Stimulated activated CD4-positive, alpha-beta T cell treated with anti-CD3 and anti-CD28 coated beads, Interleukin-2, amount 100 ng/mL, for 24 hours (primary cell): ENCODE measurements at places on chromosomes 6 and 20.
A peak's percentile ranks its signal among the peaks of the same experiment; 100 is the strongest.

DNA sequence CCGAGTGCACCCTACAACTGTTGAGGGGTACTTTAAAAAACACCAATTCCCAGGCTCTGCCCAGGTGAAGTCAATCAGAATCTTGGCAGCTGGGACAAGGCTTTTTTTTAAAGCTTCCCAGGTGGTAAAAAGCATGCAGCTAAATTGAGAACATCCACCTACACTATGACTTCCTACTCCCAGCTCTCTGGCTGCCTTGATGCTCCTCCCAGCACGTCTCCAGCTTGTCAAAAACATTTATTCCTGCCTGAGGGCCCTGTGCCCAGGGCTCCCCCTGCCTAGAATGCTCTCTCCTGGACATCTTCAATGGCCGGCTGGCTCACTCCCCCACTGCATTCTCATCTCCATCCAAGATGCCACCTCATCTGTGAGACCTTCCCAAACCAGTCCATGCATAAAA is 9.9 kb downstream of the ZBTB24 start:
- peak; percentile 13 for DNase-seq

DNA sequence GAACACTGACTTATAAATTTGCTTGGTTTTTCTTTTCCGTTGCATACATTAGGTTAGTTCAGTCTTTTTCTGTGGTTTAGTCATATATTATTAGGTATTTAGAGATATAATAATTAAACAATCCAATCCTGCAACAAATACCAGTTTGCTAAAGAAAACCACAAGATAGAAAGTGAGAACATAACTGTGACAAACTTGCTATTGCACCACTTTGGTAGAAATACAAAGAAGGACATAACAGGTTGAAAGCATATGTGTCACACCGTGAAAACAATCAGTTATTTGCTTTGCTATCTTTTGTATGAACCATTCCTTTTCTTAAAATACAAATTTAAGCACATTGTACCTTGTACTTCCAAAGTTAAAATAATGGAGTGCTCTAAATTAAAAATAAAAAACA is 42.0 kb upstream of the KCNQ5 start:
- DNase-seq, result no peak

DNA sequence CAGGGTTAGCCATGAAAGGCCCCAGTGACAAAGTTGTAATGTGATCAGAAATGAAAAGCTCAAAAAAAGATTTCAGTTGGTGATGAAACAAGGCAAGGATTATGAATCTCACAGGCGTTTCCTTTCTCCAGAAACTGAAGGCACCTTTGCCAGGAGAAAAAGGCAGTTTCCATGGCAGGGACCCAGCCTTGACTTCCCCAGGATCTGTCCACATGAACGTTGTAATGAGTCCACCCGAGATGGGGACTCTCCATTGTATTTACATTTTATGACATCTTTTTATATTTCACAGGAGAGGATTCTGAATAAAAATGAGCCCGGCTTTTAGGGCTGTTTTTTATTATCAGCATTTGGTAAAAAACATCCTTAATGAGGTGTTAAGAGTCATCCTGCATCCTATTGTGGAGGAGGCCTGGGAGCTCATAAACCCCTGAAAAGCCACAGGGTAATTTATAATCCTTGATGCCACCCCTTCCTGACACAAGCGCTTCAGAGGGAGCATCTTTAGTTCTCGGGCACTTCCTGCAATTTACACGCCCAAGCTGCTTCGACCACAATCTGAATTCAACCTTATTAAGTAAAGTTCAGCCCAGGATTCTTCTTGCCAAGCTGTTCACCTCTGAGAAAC is 74.1 kb upstream of the SALL4 start:
- DNase-seq, result no peak

DNA sequence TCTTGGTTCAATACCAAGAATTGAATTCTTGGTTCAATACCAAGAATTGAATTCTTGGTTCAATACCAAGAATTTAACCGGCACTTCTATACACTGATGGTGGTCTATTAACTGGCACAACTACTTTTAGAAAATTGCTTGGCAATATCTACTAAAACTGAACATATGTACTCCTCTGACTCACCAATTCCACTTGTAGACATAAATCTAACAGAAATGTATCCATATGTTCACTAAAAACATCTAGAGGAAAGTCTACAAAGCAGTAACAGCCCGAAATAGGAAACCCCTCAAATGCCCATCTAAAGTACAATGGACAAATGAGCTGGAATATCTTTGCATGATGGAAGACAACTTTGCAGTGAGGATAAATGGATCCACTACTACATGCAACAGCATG is 71.9 kb downstream of the KIF16B start:
- no peak for DNase-seq

- DNase-seq, result no peak
These were observed 1.1 kb downstream of the DOP1A start for GRCh38 chr6:83068616-83069015.

DNA sequence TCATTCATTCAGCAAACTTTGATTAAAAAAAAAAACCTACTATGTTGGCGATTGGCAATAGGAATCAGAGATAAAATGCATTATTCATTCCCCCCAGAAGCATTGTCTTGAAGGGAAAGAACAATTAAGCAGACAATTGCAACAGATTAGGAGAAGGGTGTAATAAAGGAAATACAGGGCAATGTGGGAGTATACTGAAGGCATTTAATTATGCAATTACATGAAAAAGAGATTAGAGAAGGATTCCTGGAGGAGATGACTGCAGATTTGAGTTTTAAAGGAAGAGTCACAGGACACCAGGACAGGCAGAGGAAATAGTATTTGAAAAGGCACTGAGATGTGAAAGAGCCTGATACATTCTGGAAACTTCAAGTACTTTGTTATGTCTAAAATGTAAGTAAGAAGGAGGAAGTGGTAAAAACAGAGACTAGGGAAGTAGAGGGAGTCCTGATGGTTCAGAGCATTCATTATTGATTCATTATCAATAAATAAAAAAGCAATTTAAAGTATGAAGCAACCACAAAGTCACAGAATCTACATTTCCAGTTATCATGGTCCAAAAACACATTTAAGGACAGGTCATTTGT is 43.7 kb downstream of the THEMIS start:
- DNase-seq, result no peak

- no peak for DNase-seq
These were observed at the start of gene MYL9 for GRCh38 chr20:36541227-36541767. TSS of gene MYL9 (plus strand) at chr20:36541519. CDS start at chr20:36544885, 3,366 bp downstream.

DNA sequence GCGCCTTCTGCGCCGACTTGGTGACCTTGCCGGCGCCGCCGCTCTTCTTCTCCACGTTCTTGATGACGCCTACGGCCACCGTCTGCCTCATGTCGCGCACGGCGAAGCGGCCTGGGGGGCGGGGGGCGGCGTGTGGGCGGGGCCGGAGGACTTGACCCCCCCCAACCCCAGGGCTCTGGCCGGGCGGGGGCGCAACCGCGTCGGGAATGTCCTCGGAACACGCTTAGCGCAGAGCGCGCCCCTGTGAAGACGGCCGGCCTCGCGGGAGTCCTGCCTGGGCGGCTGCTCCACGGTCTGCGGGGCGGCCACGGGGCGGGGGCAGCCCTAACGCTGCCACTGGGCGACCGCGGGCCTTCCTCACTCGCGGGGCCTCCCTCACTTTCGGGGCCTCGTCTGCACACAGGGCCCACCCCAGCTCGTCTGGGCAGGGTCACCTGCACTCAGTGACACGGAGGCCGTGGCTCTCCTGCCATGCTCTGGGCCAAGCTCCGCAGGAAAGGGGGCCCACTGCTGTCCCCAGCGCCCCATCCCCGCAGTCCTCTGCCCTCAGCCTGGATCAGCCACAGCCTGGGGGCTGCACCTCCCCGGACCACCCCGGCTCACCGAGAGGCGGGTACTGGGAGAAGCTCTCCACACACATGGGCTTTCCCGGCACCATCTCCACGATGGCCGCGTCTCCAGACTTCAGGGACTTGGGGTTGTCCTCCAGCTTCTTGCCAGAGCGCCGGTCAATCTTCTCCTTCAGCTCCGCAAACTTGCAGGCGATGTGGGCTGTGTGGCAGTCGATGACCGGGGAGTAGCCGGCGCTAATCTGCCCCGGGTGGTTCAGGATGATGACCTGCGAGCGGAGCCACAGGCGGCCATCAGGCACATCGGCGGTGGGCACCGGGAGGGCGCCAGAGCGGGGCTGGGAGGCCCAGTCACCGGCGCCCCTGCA is 10.3 kb downstream of the EEF1A2 start:
- DNase-seq, result no peak

- no peak for DNase-seq
These were observed 42.3 kb upstream of the NR2E1 start for GRCh38 chr6:108123481-108123929.

- DNase-seq, result peak; percentile 42
These were observed 8.8 kb upstream of the PERP start for GRCh38 chr6:138115877-138116660.

- no peak for DNase-seq
These were observed 69.1 kb downstream of the FIG4 start for GRCh38 chr6:109760208-109760607.

- no peak for DNase-seq
These were observed 247.8 kb downstream of the CD83 start for GRCh38 chr6:14365393-14365792.

- DNase-seq, result no peak
These were observed 15.8 kb downstream of the MAN1A1 start for GRCh38 chr6:119333707-119334295.

- no peak for DNase-seq
These were observed 38.0 kb downstream of the PHIP start for GRCh38 chr6:79040083-79040482.

- DNase-seq, result no peak
These were observed 14.3 kb upstream of the CDH22 start for GRCh38 chr20:46322641-46323040.

- no peak for DNase-seq
These were observed 28.8 kb upstream of the APMAP start for GRCh38 chr20:25021336-25021735.

DNA sequence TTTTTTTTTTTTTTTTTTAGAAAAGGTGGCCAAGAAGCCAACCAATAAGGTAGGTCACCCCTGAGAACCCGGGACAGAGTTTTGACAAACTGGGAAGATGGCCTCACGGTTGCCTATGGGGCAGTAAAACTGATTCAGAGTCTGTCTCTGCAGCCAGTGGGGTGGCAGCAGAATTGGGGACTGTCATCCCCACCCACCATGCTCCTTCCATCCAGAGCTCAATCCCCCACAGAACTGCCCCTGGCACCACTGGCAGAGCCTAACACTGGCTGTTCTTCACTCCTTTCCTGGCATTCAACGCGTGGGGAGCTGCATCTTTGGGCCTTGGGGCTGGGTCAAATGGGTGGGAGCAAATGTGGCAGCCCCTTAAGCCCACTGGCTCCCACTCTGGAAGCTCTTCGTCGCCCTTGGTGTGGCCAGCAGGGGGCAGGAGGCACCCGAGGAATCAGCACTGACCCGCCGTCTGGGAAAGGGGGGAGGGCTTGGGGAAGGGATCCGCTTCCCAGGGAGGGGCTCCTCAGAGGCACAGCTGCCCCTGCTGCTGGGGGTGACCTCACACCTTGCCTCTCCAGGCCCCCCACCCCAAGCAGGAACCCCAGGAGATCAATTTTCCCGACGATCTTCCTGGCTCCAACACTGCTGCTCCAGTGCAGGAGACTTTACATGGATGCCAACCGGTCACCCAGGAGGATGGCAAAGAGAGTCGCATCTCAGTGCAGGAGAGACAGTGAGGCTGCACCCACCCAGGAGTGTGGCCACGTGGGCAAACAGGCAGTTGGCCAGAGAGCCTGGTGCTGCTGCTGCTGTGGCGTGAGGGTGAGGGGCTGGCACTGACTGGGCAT is 10.4 kb downstream of the CD40 start:
- peak; percentile 30 for DNase-seq

- DNase-seq, result peak; percentile 37
These were observed 23.8 kb downstream of the ANKS1A start for GRCh38 chr6:34912715-34913464.

DNA sequence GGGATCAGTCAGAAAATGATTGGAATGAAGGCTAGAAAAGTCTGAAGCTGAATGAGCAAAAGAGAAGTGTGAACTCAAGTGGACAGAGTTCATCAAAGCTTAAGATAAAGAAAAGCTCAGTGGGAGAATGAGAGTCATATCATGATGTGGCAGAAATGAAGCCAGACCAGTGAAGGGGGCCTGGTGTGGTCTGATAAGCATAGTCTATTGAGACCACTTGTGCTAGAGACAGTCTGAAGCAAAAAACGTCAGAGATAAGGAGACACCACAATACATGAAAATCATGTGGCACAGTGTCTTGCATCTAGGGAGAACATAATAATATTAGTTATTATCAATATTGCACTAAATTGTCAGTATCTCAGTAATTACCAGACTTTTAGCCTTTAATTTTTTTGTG is 601.5 kb downstream of the UTRN start:
- no peak for DNase-seq

DNA sequence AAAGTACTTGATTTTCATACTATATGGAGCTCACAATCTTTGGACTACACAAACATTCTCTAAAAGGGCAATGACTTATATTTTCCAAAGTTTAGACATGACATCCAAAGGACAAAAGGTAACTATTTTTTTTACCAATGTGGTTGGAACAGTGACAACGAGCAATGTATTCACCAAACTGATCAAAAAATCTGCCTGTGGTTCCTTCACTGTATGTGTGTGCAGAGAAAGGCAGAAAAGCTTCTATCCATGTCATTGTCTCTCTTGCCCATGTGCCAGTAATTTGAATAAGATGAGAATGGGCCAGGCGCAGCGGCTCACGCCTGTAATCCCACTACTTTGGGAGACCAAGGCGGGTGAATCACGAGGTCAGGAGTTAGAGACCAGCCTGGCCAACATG is 25.5 kb downstream of the MCUR1 start:
- peak; percentile 28 for DNase-seq

DNA sequence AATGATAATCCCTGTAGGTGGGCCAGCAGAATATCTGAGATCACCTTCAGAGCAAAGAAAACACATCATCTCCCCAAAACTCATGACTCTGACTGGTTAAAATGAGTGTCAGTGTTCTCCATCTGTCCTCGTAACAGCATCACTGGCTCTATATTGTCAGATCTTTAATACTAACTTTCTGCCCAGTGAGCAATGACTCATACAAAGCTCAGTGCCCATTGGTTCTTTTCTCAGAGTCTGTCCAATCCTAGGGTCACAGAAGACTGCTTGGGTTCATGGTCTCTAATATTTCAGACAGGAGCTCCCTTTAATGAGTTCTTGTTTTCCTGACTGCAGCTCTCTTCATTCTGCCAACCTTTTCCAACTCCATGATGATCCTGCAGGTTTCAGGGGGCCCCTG is 36.4 kb downstream of the HLA-DPB1 start:
- no peak for DNase-seq
